ENCODE measurements at places on chromosomes 11 and 22.

GRCh38 chr11:70012134-70012733 lies 65.9 kb upstream of the ANO1 start:
- no peak for DNase-seq

DNA sequence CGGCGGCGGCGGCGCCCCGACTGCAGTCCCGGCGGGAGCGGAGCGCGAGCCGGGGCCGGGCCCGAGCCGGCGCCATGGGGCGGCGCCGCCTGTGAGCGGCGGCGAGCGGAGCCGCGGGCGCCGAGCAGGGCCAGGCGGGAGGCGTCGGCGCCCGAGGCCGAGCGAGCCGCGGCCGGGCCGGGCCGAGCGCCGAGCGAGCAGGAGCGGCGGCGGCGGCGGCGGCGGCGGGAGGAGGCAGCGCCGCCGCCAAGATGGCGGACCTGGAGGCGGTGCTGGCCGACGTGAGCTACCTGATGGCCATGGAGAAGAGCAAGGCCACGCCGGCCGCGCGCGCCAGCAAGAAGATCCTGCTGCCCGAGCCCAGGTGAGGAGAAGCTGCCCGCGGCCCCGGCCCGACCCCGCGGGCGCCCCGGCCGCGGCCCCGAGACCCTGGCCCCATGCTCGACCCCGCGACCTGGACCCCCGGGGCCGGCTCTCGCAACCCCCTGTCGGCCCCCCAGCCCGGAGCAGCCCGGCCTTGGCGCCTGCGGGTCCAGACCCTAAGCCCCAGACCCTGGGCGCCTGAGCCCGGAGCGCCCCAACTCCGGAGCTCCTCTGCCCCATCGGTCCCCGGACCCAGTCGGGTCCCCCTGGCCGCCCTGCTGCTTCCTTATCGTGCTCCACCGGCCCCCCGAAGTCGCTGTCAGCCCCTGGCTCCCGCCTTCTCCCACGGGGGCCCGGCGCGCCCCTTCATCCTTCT lies at the start of gene GRK2:
GRK2 (plus strand) TSS at position 25 of the 739 bp plus-strand sequence; CDS start at position 252, 227 bp downstream.
- no peak for DNase-seq

DNA sequence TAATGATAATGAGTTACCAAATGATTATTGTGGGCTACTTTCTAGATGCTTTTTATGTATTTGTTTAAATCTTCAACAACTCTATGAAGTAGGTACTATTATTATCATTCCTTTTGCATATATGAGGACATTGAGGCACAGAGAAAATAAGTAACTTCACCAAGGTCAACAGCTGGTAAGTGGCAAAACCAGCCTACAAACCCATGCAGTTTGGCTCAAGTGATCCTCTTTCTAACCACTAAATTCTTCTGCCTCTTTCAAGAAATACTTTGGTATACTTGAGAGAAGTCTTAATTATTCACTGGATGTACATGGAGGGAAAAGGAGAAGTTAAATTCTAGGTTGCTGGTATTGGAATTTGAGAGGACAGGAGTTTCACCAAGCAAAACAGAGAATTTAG lies 495.2 kb upstream of the CADM1 start:
- no peak for DNase-seq

- DNase-seq: no peak
Observed at GRCh38 chr11:68042219-68043028, 3.6 kb downstream of the TCIRG1 start.

DNA sequence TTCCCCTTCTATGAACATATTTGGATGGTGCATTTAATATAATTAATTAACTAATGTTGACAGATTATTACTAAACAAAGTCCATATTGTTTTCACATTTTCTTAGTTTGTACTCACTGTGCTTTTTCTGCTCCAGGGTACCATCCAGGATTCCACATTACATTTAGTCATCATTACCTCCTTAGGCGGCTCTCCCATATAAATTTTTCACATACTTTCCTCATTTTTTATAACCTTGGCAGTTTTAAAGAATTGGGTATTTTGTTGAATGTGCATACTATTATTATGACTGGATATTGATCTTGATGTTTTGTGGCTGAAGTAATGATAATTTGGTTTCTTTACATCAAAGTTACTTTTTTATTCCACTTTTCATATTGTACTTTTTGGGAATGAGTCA lies 755.6 kb upstream of the ANO3 start:
- no peak for DNase-seq

DNA sequence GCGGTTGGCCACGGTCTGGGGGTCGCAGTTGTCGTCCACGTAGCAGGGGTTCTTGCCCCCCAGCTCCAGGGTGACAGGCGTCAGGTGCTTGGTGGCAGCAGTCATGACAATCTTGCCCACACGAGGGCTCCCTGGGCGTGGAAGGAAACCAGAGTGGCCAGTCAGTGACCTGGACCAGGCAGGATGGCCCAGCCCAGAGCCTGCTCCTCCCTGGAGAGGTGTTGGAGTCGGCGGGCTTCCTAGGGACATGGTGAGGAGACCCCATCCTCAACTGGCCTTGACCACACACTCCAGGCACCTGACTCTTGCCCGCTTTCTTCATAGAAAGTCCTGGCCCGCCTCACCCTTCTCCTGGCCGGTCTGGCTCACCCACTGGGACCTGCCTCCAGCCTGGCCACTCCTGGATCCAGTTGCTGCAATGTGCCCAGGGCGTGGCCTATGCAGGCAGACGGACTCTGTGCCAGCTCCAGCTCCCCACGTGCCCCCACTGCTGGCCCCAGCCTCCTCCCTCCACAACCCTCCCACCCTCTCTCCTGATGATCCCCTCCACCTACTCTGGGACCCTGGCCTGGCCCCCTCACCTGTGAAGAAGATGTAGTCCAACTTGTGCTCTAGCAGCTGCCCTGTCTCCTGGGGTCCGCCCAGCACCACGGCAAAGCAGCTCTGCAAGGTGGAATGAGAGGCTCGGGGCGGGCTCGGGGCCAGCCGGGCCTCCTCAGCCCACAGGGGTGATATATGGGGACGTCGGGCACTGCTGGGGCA lies 8.7 kb downstream of the ALDH3B2 start:
- DNase-seq: no peak

DNA sequence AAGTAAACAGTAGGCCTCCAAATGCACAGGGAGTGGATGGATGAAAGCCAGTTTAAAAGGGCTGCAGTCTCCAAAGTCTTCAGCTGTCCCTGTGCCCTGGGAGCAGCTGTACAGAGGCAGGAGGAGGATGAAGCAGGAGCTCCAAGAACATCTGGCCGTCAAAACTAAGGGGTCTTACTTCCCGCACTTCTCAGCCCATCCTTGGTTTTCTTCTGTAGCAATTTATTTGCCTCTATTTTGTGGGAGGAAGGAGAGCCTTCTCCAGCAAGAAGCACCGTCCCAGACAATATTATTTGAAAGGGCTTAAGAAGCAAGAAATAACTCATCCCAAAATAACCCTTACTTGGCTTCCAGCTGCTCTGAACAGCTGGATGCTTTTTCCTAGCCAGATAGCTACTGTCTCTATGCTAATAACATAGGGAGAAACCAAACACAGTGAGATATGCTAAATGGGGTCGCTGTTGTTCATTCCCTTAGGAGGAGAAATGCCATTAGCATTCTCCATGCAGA lies 133.2 kb downstream of the SPATA19 start:
- DNase-seq: no peak

- peak; percentile 17 for DNase-seq
Observed at GRCh38 chr11:2268729-2269600, 1.4 kb downstream of the ASCL2 start.

GRCh38 chr11:22775248-22775647 lies 54.4 kb downstream of the SVIP start:
- DNase-seq: no peak

DNA sequence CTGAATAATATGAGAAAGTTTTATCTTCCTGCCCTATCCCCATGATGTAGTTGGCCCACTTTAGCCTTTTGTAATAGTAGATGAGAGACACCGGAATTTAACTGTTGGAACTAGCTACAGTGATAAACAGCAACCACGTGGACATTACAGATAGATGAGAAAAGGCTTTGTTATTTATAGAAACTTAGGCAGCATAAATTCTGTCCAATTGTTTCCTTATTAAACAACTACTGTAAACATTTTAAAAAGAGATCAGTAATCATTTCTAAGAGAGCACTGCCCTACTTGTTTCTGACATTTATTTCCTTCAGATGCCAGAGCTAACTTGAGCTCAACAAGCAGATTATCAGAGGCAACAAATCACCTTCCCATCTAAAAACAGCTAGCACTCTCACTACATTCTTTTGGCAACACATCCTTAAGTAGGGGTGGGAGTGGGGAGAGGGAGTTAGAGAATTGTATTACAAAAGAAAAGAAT lies 63.1 kb downstream of the SOX6 start:
- DNase-seq: no peak

DNA sequence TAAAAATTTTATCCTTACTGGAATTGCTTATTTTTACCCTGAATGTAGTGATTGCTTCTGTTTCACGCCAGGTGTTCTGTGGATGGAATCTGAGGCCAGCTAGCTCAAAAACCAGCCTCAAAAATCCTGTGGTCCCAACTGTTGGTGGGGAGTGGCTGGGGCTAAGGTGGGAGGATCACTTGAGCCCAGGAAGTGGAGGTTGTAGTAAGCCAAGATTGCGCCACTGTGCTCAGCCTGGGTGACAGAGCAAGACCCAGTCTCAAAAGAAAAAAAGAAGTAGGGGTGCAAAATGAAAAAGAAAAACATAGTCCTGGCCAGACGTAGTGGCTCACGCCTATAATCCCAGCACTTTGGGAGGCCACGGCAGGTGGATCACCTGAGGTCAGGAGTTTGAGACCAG lies 27.0 kb upstream of the SLC5A1 start:
- DNase-seq: no peak

GRCh38 chr22:24155627-24156140 lies 25.6 kb upstream of the SUSD2 start:
- no peak for DNase-seq

- no peak for DNase-seq
Observed at GRCh38 chr11:94897330-94897768, 76.0 kb downstream of the CWC15 start.

GRCh38 chr11:120744016-120744994 lies 232.8 kb downstream of the GRIK4 start:
- no peak for DNase-seq

GRCh38 chr11:1936072-1936780 lies 10.9 kb upstream of the MRPL23 start:
- DNase-seq: no peak

GRCh38 chr11:66745356-66746235 lies 16.6 kb upstream of the SPTBN2 start:
- no peak for DNase-seq

DNA sequence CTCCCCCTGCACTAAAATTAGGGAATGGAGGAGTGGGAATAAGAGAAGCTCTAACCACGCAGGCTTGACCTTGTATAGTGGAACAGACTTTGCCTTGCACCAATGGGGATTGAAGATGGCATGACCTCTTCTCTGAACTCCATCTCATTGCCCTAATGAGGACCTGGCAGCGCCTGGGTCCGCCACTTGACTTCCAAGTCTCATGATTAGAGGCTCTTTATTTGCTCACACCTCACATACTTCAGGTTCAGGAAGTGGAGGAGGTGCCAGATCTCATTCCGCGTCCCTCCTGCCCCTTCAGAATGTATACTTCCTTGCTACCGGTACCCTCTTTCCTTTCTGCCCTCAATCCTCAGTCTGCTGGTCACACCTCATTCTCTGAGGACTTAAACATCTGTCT lies 106.0 kb upstream of the CD44 start:
- DNase-seq: no peak

DNA sequence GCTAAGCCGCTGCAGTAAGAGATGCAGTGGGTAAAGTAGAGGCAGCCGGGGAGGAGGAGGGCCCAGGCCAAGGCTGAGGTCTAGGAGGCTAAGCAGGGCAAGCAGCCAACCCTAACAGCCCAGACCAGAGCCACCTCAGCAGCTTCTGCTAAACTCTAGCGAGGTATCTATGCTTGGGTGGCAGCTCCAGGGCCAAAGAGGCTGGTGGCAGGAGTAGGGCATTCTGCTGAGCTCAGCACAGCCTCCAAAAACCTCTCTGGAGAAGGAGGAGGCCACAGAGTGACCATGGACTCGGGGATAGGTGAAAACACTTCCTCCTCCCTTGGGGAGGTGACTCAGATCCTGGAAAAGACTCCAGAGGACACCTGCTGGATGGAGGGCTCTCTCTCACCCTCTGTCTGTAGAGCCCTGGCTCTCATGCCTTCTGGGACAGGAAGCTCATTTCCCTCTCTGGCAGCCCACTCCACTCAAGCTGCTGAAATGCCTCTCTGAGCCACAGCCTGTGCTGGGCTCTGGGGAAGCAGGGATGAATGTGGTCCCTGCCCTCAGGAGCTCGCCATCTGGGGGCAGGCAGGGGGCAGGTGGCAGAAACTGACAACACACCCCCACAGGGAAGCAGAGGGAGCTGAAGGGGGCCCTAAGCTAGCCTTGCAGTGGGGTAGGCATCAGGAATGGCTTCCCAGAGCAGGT lies 16.5 kb upstream of the TPBGL start:
- DNase-seq: no peak
